ENCODE measurements at places on chromosomes 2 and 18. TPM values are rescaled to one million over a fixed set of nuclear protein-coding genes. Genes with fewer than 3 reads are reported as not detected.

The CD207 gene
- not detected for polyA plus RNA-seq

The CFAP210 gene
- 0.05 TPM for polyA plus RNA-seq

The MROH2A gene
- polyA plus RNA-seq: not detected

DNA sequence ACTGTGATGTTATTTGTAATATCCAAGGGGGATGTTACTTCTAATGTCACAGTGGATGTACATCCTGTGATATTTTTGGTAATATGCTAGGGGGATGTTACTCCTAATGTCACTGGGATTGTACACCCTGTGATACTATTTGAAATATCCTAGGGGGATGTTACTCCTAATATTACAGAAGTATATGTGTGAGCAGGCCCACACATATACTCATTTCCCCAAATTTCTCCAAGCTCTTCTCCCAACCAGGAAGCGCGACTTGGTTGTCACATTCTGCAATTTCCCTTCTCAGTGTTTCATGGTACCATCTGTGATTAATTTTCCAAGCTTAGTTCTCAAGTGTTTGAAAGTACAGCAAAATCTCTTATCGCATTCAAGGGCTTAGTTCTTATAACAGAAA, 29.5 kb upstream of the CHN1 start:
- DNase-seq: no peak

DNA sequence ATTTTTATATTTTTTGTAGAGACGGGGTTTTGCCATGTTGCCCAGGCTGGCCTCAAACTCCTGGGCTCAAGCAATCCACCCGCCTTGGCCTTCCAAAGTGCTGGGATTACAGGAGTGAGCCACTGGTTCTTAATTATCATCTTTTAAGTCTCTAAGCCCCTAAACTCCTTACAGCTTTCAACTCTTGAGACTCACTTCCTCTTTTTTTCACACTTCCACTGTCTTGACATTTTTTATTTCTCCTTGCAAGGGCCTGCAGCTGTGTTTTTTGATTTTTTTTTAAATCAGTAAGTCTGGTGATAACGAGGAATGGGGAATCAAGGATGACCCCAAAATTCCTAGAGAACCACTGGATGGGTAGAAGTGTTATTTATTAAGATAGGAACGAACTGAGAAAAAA, 8.6 kb upstream of the ABCB11 start:
- DNase-seq: no peak

DNA sequence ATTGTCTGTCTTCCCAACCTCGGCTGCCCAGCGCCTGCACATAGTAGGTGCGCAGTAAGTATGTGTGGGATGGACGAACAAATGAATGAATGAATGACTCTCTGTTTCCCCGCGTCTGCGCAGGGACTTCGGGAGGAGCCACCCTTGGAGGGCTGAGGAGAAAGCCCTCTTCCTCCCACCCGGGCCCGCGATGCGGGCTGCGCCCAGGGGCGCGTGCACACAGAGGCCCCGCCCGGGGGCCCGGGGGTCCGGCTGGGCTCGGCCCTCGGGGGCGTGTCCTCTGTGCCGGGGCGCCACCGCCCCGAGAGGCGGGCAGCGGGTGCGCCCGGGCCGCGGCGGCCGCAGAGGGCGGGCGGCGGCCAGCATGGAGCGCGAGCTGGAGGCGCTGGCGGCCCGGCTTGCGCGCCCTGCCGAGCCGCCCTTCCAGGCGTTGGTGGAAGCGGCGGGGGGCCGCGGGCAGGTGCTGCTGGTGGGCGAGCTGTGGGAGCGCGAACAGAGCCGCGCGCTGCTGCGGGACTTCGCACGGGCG, at the start of gene C2orf72:
Gene C2orf72 (plus strand): TSS at position 322 of the 529 bp plus-strand sequence. CDS start 43 bp downstream, at position 365.
- no peak for DNase-seq

DNA sequence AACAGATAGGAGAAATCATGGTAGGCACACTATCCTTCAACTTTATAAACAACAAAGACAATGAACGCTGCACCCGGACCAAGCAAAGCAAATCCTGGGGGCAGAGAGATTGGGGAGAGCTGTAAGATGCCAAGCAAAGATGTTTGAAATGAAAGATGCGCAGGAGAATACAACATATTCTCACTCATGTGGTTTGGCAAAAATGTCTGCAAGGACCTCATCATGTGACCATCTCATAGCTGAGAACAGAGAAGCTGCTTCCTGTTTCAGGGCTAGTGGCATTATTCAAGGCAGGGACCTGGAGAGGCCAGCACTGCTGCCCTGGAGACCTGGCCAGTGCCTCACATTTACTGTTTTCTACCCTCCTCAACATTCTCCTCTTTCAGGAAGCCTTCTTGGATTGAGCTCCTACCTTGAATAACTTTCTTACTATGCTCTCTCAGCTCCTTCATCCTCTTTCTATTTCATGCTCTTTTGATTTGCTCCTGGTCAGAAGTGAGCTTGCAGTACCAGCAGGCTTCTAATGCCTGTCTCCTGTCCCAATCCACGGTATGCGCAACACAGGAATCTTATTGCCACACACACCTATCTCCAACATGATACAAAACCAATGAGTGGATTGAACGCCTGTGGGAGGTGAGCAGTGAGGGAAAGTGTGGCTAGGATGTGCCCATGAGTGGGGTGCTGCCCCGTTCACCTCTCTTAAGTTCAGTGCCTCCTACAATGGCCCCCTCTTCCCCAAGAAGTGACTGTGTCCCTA, 133.0 kb downstream of the CELF4 start:
- no peak for DNase-seq

DNA sequence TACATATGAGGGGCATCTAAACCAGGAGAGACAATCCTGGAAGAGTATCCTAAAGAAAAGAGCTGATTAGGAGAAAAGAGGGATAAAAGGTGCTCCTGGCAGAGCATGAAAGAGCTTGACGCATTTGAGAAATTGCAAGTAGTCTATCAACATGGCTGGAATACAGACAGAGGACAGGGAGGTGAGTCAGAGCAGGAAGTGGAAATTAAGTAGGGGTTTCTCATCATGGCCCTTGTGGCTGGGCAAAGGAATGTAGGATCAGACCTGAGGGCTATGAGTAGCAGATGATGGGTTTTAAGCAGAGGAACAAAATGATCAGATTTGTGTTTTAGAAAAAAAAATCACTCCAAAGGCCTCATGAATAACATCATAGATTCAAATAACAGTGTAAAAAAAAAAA, 49.2 kb upstream of the UGP2 start:
- no peak for DNase-seq

- DNase-seq: peak; percentile 92
Observed at GRCh38 chr2:636641-637405, 40.4 kb downstream of the TMEM18 start.

Measured in aorta (tissue), 5 donors.